Cerebellum (tissue), 4 donors: ENCODE measurements at places on chromosomes 3 and 15. TPM values are rescaled to one million over a fixed set of nuclear protein-coding genes. Genes with fewer than 3 reads are reported as not detected.

REC114 gene
- not detected for total RNA-seq

CCDC54 gene
- 0.54 TPM for total RNA-seq

DNA sequence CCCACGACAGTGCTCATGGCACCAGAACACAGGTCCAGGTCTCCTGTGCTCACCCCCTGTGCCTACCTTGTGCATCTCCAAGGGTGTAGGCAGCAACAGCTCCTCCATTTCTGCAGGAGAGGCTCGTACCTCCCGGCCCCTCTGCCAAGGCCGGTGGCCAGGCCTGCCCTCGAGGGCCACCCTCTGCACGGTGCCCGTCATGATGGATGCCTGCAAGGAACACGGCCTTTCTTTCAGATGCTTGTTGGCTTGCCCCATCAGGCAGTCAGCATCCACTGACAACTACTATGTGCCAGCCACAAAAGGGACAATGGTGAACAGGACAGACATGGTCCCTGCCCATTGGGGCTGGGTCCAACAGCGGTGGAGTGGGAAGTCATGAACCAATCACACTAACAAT lies 43.8 kb downstream of the GRIP2 start:
- no peak for DNase-seq

GRCh38 chr15:38589502-38589901 lies 24.9 kb upstream of the RASGRP1 start:
- DNase-seq, result no peak

DNA sequence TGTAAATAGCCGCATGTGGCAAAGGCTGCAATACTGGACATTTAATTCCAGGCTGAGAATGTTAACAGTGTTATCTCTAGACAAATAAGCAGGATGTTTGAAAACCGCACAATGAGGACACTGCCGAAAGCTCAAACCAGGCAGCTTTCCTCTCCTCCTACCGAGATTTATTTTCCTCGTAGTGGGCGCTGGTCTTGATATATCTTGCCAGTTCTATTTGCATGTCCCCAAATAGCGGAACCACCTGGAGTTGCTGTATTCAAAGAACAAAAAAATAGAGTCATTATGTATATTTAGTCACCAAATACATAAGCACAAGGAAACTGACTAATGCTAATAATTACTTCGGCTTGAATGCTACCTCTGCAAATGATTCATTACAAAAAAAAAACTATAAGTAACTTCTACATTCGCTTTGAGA lies 46.5 kb downstream of the CYFIP1 start:
- no peak for DNase-seq

GRCh38 chr3:128846486-128846891 lies 32.9 kb upstream of the ACAD9 start:
- no peak for DNase-seq

DNA sequence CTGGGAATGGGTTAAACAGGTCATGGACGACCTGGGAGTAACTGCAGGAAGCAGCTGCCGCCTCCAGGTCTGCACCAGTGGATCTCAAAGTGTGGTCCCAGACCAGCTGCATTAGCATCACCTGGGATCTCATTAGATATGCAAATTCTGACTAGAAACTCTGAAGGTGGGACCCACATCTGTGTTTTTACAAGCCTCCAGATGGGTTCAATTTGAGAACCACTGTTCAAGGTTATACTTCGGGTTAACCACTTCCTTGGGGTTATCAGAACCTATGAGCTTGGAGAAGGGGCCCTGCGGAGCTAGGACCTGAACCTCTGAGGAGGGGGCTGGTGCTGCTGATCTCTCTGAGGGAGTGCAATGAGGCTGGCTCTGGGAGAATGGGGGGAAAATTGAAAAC lies 324.8 kb upstream of the CTDSPL start:
- no peak for DNase-seq

GRCh38 chr3:89851974-89852621 lies 744.7 kb downstream of the EPHA3 start:
- no peak for DNase-seq

TRIM71 gene
- total RNA-seq, result 6.1 TPM

DNA sequence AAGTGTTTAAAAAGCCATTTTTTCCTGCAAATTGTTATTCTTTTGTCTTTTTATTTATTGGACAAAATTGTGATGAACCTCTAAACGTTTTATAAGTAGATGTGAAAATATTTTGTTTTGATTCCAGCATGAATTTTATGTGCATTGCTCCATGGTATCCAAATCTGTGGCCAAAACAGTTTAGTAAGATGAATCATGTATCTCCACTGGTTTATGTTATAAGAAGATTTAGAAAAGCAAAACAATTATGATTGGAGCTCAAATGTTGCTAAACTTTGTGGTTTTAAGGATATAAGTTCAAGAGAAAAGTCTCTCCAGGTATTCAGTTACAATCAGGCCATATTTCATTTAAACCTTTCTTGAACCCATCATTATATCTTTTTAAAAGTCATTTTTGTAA lies 80.9 kb downstream of the NECTIN3 start:
- no peak for DNase-seq
